ENCODE measurements at places on chromosomes 7 and 10.

GRCh38 chr10:75565286-75566251 is 134.1 kb downstream of the LRMDA start:
- no peak for DNase-seq

GRCh38 chr7:71987200-71987767 is 424.9 kb downstream of the CALN1 start:
- no peak for DNase-seq

DNA sequence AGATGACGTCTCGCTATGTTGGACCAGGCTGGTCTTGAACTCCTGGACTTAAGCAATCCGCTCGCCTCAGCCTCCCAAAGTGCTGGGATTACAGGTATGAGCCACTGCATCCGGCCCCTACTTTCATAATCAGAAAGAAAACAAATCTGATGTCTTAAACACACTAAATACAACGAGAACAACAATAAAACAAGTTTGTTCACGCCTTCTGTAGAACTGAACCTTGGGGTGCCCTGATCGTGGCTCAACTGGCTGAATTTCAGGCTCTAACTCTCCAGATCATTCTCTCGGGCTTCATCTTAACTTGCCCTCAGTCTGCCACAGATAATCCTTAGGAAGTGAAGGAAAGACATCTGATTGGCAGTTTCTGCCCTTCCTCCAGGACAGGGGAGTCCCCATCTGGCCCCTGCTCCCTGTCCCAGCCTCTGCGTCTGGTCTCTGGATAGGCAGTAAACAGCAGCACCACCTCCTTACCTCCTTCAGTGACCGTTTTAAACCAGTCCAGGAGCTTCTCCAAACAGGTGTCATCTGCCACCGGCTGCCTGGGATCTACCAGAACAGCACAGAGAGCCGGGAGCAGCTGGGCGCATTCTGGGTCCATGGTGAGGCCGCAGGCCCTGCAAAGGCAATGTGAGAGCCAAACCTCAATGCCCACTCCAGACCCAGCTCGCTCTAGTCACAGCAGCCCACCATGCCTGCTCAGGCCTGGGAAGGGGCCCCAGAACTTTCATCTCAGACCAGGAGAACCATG is 1.3 kb downstream of the BRAT1 start:
- no peak for DNase-seq

GRCh38 chr7:132906193-132906835 is 175.6 kb downstream of the CHCHD3 start:
- DNase-seq: no peak

All from kidney epithelial cell (primary cell).